ENCODE measurements at places on chromosomes 5 and 9.

DNA sequence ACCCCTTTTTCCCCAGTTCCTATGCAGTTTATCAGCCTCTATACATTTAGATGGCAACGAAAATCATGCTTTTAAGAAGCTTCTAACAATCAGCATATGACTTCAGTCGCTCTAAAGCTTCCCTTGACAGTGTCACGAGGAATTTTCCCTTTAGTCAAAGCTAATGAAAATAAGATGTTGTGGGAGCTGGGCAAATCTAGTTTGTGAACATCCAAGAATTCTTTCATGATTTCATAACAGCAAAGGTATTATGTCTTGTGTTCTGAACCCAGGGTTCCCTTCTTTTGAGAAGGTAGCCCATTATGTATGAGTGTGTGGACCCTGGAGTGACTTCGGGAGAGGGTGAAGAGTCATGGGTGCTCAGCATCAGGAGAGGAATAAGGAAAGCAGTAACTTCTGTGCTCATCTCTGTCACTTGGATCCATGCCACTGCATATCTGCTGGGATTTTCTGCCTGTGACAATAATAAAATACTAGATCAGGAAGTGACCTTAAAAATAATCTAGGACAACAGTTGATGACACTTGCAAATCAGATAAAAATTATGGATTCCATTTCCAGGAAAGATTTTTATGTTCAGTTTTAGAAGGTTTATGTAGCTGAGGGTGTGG lies 102.4 kb downstream of the PCSK1 start:
- no peak for DNase-seq

GRCh38 chr5:53323511-53323910 lies 156.9 kb upstream of the FST start:
- no peak for DNase-seq

DNA sequence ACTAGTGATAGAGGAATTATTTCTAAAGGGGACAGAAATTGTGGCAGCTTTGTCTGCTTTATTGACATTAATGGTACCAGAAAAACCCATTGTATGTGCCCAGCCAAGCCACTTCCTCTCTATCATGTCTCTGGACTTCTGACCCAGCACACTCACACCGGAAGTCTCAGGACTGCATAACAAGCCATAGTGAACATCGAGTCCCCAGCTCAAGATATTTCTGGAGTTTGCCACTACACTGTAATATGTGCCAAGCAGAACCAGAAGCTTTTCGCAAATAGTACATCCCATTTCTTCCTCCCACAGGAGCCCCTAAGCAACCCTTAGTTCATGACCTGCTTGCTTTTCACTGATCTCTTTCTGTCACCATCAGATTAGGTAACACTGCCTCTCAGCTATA lies 187.4 kb upstream of the GHR start:
- DNase-seq = no peak

GRCh38 chr5:140181525-140181924 lies 6.5 kb downstream of the CYSTM1 start:
- no peak for DNase-seq

DNA sequence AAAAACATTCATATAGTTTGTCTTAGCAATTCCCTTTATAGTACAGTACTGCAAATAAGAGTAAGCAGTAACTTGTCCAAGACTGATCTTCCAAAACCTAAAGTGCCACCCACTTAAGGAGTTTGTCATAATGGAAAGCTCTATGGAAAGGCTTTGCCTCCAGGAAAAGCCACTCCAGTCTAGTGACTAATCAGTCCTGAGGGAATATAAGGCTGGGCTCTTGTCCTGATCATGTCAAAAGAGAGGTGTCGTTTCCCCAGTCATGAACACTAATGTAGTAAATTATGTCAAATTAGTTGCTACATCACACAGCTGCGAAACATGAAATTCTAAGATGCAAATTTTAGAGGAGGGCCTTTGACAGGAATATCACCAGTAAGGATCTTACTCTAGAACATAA lies 271.6 kb downstream of the GABRB2 start:
- no peak for DNase-seq

Data from head of caudate nucleus (tissue), 42 donors.